ENCODE measurements at places on chromosomes 6 and 20. TPM values are rescaled to one million over a fixed set of nuclear protein-coding genes. Genes with fewer than 3 reads are reported as not detected.
A peak's percentile ranks its signal among the peaks of the same experiment; 100 is the strongest.

DNA sequence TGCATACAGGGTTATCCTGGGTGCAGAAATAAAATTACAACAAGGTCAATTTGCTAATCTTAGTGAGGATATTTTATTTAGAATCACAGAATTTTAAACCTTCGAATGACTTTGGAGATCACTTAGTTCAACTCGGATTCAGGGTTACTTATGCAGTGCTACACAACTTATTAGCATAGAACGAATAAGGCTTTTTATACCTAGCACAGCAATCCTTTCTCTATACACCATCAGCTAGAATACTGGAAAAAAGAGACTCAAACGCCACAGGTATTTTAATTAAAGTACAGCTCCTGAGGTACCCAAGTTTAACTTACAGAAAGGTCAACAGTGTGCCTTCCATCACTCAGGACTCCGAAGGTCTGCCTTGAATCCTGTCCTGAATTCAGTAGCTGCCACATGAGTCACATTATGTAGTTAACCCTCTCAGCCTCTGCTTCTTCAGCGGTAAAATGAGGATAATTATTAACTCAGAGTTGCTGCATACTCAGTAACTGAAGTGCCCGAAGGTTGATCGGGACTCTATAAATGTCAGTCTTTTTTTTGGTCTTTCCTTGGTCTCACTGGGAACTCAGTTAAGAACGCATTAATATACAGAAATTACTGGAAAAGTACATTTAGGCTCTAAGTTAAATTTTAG is 6.0 kb upstream of the QKI start:
- DNase-seq, result no peak

LHFPL5 gene
- not detected for total RNA-seq

DNA sequence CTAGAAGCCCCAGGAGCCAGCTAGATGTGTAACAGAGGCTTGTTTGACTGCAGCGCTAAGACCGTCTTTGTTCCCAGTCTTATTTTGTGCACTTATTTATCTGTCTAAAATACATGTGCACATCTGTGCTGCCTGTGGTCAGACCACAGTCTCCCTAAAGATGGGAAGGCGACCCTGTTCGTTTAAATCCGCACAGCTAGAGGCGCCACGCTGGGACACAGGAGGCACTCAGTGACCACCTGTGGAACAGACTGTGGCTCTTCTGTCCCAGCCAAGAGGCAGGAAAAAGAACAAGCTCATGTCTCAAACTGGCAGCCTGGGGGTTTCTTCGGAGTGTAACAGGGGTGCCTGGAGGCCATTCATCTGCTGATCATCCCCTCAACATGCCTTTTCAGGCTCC is 66.8 kb downstream of the CPNE5 start:
- DNase-seq, result no peak

GRCh38 chr6:38436726-38437465 is 202.8 kb downstream of the BTBD9 start:
- peak; percentile 50 for DNase-seq

GRCh38 chr6:40916845-40917244 is 122.2 kb downstream of the UNC5CL start:
- no peak for DNase-seq

DNA sequence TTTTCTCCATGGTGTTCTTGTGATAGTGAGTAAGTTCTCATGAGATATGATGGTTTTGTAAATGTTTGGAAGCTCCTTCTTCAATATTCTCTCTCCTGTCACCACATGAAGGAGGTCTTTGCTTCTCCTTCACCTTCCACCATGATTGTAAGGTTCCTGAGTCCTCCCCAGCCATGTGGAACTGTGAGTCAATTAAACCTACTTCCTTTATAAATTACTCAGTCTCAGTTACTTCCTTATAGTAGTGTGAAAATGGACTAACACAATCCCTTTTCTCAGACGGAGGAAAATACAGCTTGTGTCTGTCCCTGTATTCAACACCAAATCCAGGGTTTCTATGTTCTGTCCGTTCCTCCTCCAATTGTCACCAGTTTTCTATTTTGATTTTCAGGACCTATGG is 181.0 kb downstream of the ALDH8A1 start:
- DNase-seq, result no peak

DNA sequence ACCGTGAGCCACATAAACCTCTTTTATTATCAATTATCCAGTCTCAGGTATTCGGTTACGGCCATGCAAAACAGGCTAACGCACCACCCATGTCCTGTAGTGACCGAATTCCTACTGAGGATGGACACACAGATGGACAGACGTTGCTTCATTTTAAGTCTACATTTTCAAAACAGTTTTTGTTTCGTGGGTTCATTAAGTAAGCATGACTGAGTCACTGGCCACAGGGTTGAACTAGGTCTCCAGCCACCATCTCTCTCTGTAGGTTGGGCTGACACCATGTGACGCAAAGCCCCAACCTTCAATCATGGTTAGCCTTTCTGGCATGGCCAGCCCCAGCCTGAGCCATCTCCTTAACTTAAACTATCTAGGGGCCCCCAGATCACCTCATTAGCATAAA is 110.0 kb upstream of the SLC22A23 start:
- DNase-seq, result peak; percentile 30

NFKBIL1 gene
- 12.9 TPM for total RNA-seq

GRCh38 chr6:82959385-82959941 is 106.2 kb downstream of the UBE3D start:
- peak; percentile 55 for DNase-seq

DNA sequence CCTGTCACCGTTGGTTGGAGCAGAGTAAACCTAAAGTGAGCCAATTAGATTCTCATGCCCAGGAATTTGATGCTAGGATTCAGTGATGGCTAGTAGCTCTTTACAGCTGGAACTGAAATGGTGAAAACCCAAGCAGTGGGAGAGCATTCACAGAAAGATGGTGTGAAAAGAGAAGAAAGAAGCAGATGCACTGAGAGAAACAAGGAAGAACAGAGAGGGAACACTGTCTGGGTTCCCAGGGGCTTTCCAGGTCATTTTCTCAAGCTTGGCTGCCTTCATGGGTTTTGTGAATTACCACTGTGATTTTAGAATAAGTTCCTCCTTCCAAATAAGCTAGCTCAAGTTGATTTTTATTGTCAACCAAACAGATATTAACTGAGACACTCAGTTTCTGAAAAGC is 104.1 kb upstream of the AKIRIN2 start:
- DNase-seq, result no peak

LY86 gene
- total RNA-seq, result not detected

ADGRG6 gene
- 0.68 TPM for total RNA-seq

- no peak for DNase-seq
Observed at GRCh38 chr6:169961772-169962561, 210.5 kb downstream of the ERMARD start.

DNA sequence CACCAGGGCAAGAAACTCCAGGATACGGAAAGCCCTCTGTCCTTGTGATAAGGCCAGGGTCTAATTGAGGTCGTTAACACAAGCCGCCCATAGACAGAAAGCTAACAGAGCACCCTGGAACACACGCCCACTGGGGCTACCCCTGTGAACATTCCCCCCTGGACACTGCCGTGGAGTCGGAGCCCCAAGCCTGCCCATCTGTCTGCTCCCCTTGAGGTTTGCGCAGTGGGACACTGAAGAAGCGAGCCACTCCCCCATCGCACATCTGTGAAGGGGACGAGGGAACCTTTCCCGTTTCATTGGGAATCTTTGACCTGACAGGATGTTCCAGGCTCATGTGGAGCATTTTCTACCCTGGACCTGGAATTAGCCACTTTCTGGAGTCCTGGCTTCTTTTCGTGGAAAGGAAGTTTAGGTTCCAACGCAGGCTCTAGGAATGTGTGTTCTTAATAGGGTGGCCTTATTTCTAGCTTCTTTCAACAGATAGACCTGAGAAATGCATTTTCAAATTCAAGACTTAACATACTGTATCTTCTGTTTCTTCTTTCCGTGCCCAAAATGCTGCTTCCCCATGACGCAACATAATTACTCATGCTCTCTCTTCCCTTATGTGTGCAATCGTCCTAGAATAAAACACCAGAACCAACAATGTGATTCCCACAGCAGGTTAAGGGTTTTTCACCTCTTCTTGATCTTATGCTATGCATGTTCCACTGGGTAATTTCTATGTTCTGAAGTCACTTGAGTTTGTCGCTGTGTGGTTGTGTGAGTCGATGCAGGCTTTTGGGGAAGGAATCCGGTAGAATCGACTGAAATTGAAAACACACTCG is 161.1 kb downstream of the ERMARD start:
- no peak for DNase-seq

- DNase-seq, result no peak
Observed at GRCh38 chr20:19256906-19257595, 44.6 kb downstream of the SLC24A3 start.

C6orf118 gene
- total RNA-seq, result not detected

BFSP1 gene
- 12.3 TPM for total RNA-seq

DNA sequence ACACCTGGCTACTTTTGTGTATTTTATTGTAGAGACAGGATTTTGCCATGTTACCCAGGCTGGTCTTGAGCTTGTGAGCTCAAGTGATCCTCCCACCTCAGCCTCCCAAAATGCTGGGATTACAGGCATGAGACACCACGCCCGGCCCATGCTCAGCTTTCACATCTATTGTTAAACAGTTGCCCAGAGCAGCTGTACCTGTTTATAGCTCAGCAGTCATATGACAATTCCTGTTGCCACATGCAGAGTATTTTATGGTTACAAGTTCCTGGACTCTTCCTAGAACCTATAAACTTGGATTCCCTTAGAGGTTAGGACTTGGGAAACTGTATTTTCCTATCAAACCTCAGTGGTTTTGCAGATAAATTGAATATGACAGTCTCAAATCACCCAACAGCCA is 188.3 kb upstream of the KCNG1 start:
- no peak for DNase-seq

DSP gene
- 0.02 TPM for total RNA-seq

PGC gene
- total RNA-seq, result not detected

DNA sequence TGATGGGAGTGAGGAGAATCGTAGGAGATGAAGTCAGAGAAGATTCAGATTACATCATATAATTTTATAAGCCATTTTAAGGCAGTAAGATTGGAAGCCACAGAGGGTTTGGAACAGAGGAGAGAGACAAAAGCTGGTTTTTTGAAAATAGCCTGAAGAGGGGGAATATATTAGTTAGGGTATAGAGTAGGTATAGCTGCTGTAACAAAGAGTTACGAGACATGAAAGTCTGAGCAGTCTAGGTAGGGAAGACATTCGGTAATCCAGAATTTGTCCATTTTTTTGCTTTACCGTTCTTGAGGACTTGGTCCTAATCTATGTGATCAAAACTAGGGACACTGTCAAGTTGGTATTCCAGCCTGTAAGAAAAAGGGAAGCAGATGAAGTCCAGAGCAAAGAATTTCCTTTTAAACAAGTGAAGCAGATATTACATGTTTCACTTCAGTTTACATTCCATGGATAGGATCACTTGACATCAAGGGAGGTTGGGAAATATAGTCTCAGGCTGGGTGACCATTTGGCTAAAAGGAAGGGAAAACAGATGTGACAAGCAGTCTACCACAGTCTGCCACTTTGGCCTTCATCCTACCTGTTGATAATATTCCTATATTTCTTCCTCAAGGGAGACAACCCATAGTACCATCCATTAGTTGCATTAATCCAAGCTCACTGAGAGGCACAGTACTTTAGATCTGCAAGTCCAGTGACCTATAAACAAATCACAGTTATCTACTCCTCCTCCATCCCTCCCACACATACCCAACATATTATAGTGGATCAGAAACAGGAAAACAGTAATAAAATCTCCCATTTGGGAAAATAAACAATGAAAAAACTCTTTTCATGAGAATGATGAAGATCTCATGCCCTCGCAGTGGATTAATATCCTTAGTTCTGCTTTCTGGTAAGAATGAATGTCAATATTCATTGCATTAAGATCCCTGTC is 10.2 kb downstream of the FAM135A start:
- no peak for DNase-seq

- DNase-seq, result no peak
Observed at GRCh38 chr6:26328265-26328844, 36.6 kb upstream of the BTN3A2 start.

HLA-DRB1 gene
- total RNA-seq, result 1.4 TPM

- peak; percentile 73 for DNase-seq
Observed at GRCh38 chr20:50248104-50248641, 57.5 kb downstream of the CEBPB start.

DNA sequence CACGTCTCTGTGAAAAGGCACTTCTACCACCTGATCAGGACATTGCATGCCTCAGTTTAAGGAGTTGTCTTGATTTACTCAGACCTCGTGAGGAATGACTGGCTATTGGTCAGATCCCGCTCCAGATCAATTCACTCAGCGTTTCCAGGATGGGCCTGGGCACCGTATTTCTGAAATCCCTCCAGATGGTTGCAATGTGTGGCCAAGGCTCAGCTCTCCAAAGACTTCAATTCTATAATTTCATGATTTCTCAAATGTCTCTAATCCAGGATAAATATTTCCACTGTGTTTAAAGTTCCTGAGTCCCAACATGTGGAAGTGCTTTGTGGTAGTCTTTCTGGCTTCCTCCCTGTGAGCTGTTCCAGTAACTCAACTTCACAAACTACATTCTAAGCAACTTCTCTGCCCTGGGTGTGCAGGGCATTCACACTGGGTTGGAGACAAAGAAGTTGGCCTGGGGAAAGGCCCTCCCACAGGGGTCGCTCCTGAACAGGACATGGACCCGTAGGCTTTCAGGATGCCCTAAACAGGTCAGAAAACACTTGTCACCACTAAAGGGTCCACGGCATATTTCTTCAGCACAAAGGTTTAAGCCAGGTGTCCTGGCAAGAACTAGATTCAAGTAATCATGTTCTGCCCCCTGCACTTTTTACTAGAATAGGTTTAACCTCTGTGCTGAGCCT is 212.1 kb downstream of the WDR27 start:
- no peak for DNase-seq

KCNK5 gene
- total RNA-seq, result 0.58 TPM

SMPD2 gene
- total RNA-seq, result 12.9 TPM

GRCh38 chr6:10177704-10178103 is 237.2 kb downstream of the TFAP2A start:
- no peak for DNase-seq

MEP1A gene
- 0.08 TPM for total RNA-seq

KCNK16 gene
- not detected for total RNA-seq

PRR18 gene
- total RNA-seq, result not detected

SAPCD1 gene
- 2.8 TPM for total RNA-seq

GRCh38 chr6:157650261-157650640 is 172.8 kb upstream of the SNX9 start:
- DNase-seq, result no peak

HRH3 gene
- total RNA-seq, result not detected

GGT7 gene
- total RNA-seq, result 0.99 TPM

DNA sequence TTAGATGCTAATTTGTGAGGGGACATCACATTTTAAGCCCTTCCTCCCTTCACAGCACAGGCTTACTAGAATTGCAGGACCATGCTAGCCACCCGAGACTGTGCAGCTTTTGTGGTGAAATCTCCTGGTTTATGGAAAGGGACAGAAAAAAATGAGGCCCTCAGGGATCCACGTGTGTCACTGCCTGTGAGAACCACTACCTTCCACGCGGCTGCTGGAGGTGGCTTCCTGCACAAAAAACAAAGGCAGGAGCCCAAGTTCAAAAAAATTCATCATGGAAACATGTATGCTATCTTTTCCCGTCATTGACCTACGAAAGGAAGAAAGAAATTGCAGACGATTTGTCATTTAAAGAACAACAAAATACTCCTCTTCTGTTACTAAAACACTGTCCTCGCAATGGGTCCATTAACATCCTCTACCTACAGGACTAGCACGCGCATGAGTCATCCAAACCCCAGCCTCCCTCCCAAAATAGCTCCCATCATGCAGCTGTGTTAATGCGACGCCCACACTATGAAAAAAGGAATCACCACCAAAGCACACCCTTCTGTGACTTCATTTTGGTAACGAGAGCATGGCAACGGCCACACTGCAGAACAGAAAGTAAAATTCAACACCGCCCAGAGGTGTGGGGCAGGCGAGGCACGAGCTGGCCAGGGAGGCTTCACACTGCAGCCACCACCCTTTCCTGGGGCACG is 45.7 kb downstream of the RAMACL start:
- DNase-seq, result peak; percentile 18

All from H4 (cell line).